ENCODE measurements at places on chromosomes 2 and 18.
A peak's percentile ranks its signal among the peaks of the same experiment; 100 is the strongest.

GRCh38 chr2:148909114-148909513 lies 34.1 kb downstream of the KIF5C start:
- DNase-seq: no peak

DNA sequence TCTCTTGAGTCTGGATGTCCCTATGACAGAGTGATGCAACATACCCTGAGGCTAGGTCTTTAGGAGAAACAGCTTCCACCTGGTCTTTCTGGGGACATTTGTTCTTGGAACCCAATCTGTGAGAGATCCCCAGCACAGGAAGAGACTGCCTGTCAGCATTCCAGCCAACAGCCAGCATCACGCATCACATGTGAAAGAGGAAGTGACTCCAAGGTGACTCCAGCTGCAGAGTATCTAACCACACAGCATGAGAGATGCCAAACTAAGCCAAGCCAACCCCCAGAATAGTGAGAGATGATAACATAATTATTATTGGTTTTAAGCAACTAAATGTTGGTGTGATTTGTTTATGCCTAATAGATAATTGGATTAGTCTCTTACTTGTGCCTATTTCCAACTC lies 35.7 kb downstream of the C18orf63 start:
- DNase-seq: no peak

GRCh38 chr18:75209129-75209950 lies at the start of gene PTGR3:
PTGR3 (minus strand) TSS chr18:75209139; CDS start chr18:75209058, 81 bp downstream.
- peak; percentile 33 for DNase-seq

- peak; percentile 59 for DNase-seq
These were observed 75.8 kb downstream of the ACTR3 start for GRCh38 chr2:113965644-113966043.

DNA sequence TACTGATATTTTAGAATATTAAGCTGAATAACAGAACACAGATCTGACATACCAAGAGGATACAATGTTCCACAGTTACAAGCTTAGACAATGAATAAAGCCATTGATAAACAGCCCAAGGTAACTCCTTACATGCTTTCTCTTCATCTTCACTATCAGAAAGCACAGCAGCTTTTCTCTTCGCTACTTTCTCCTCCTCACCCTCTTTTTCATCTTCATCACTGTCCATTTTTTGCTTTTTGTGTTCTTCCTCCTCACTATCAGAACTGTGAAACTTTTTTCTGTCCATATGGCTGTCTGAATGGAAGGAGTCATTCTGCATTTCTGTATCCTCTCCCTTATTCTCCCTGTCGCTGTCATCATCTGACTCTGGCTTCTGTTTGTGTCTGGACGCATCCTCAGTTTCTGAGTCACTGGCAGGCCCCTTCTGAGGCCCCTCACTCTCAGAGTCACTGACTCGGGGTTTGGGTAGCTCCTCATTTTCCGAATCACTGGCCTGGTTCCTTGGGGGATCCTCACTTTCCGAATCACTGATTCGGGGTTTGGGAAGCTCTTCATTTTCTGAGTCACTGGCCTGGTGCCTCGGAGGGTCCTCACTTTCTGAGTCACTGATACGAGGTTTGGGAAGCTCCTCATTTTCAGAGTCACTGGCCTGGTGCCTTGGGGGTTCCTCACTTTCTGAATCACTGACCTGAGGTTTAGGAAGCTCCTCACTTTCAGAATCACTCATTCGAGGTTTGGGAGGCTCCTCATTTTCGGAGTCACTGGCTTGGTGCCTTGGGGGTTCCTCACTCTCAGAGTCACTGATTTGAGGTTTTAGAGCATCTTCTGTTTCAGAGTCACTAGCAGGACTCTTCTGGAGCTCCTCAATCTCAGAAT lies 21.5 kb downstream of the IWS1 start:
- DNase-seq: no peak

DNA sequence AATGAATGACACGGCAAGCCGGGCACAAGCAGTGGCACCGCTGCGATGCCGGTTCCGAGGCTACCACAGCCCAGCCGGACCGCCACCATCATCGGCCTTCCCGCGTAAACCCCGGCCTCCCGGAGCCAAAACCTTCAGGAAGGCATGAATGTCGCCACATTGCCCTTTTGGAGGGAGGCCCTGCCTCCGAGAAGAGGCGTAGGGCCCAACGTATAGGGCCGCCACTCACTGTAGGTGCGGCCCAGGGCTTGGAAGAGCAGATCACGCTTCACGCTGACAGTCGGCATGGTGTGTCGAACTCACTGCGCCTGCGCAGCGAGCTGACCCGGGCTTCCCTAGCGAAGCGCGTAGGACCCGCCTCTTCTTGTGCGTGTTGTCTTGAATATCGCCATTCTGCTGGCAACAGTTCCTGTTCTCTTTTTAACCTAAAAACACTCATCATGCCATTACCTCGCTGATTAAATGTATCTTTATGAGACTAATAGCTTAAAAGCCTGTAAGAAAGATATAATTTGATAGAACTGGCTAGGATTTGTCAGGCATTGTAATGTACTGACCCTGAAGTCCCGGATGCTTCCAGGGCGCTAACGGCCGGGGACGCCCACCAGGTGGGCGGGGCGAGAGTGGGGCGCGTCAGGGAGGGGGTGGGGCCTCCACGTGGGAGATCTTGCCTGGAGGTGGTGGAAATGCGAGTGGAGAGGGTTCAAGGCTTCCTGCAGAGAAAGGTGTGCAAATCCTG lies at the start of gene FARSB:
TSS of gene FARSB (minus strand) at position 306 of the 739 bp plus-strand sequence. CDS start at position 287, 19 bp downstream.
- DNase-seq: peak; percentile 84

GRCh38 chr2:19048593-19049266 lies 309.7 kb downstream of the OSR1 start:
- no peak for DNase-seq

DNA sequence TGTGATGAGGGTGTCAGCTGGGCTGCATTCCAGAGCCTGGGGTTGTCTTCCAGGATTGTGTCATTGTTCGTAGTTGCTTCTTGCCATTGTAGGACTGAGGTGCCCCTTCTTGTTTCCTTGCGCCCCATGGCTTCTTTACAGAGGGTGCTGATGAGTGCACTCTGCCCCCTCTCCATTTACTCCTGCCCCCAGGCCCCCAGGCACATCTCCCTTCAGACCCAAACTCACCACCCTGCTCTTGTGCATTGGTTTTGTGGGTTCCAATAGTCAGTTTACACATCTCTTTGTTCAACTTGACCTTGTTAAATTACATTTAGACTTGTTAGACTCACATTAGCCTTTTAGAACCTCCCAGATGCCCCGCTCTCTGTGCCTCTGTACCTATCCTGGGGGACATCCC lies 33.1 kb downstream of the HJURP start:
- no peak for DNase-seq

GRCh38 chr2:180359522-180360282 lies 352.6 kb upstream of the CWC22 start:
- DNase-seq: peak; percentile 63

- peak; percentile 91 for DNase-seq
These were observed 97.2 kb downstream of the RTN4 start for GRCh38 chr2:54952978-54953456.

DNA sequence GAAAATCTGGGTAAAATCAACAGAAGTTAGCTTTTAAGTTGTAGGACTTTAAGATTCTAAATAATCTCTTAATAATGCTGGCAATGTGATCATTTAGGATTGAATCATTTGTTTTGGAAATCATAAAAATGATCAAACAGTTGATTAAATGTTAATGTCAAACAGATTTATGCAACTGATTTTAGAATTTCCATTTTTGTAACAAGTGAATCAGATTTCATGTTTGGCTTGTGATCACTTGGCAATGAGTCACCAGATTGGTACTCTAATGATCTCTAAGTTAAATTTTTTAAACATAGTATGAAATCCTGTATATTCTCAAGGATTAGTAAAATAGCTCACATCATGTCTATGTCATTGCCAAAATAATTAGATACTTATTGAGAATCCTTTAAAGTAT lies 50.1 kb upstream of the UNC80 start:
- no peak for DNase-seq

All from LNCaP clone FGC (cell line).